NCI-H2171 (cell line): ENCODE measurements at places on chromosomes 2 and 18.

- DNase-seq, result no peak
These were observed 88.5 kb upstream of the UXS1 start for GRCh38 chr2:106282462-106283170.

DNA sequence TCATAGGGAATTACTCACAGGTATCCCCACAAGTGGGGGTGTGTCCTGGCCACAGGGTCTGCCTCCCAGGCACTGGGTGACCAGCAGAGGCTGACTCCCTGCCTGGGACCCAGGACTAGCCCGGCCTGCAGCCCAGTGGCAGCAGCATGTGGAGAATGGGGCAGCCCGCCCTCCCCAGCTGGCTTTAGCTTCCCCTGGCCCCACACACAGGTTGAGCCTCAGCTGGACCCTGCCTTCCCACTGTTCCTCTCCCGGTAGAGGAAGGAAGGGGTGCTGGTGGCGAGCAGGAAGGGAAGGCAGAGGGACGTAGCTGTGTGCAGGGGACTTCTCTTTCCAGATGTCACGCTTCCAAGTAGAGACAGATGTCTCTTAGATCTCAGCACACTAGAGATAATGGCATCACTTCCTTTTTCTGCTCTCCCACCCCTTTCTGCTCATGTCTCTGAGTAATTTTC, 51.4 kb downstream of the EMILIN2 start:
- no peak for DNase-seq

- DNase-seq, result no peak
These were observed 259.0 kb upstream of the ERBB4 start for GRCh38 chr2:212797484-212798205.

- DNase-seq, result no peak
These were observed 30.3 kb upstream of the IL1R1 start for GRCh38 chr2:102112271-102112670.

GRCh38 chr2:205770577-205770976, 88.3 kb downstream of the NRP2 start:
- DNase-seq, result peak; percentile 23

GRCh38 chr2:19038071-19039015, 320.1 kb downstream of the OSR1 start:
- DNase-seq, result no peak

DNA sequence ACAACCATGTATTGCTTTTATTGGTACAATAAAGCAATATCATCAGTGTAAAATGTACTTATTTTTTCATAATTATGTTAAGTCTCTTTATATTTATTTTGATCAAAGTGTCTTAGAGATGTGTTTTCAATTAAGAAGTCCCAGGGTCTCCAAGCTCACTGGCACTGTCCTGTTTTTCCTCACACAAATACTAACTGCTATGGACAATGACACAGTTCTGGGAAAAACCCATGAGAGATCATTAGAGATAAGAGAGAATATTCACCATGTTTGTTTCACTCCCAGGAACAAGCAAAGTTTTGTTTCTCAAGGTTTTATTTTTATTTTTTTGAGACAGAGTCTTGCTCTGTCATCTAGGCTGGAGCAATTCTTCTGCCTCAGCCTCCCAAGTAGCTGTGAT, 38.7 kb downstream of the E2F6 start:
- DNase-seq, result no peak

GRCh38 chr2:144890828-144891227, 370.9 kb upstream of the ZEB2 start:
- DNase-seq, result no peak

- no peak for DNase-seq
These were observed 54.4 kb downstream of the SLC4A3 start for GRCh38 chr2:219681694-219682300.

DNA sequence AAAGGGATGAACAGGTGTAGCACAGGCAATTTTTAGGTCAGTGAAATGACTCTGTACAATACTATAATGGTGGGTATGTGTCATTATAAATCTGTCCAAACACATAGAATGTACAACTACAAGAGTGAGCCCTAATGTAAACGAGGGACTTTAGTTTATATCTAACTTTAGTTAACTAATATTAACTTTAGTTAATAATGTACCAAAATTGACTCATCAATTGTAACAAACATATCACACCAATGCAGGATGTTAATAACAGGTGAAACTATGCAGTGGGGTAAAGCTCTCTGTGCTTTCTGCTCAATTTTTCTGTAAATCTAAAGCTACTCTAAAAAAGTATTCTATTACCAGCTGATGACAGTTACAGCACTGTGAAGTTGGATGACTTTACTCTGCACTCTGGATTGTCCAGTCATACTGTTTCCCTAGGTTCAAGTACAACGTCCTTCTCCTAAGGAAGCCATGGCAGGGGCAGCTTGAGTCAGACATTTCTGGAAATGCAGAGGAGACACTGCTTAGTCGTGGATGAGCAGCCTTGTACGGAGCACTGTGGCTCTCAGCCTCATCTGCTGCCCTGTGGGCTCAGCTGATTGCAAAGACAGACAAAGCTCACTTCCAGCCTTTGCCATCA, 26.1 kb downstream of the TGFA start:
- no peak for DNase-seq

GRCh38 chr18:68466672-68467071, 248.2 kb downstream of the TMX3 start:
- no peak for DNase-seq

DNA sequence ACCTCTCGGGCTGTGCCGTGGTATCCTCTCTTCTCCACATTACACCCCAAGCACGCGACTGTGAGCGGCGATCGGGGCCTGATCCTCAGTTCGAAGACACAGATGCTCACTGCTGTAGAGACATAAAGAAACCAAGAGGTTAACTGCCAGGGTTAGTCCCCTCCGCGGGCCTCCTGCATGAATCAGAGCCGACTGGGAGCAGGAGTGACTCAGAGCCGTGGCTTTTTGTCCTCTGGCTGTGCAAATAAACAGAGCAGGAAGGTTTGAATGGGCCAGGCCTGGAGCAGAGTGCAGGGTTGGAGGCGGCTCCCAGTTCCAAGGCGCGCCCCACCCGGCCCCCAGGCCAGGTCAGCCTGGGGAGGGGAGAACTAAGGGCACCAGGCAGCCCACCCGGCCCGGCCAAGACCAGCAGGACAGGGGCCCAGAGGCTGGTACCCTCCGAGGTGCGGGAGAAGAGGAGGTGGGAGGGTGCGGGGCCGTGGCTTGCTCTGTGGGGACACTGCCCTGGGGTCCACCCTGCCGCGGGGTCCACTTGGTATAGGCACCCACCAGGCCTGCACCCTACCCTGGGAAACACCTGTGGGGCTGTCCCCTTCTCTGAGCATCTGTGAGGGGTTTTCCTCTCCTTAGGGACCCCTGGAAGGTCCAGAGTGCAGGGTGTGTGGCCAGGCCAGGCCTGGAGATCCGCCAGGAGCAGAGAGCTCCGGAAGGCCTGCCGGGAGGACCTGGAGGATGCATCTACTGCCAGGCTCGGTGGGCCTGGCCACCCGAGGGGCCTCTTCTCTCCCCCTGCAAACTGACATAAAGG, 16.5 kb downstream of the TWIST2 start:
- no peak for DNase-seq

DNA sequence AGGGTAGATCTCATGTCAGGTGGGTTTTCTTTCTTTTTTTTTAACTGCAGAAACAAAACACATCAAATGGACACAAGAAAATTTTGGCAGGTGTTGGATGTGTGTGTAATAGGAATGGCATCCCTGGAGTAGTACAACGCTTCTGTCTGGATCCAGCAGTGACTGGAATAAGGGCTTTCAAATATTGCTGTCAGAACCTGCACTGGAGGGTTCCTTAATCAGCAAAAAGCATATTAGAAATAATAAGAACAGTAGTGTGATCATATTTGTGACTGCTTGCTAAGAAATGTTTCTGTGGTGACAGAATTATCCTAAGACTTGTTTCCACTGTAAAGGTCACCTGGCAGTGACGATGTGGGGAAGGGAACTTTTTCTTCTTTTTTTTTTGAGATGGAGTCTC, 30.8 kb downstream of the CREG2 start:
- DNase-seq, result no peak

- DNase-seq, result no peak
These were observed 16.1 kb downstream of the ADD2 start for GRCh38 chr2:70751881-70752280.

DNA sequence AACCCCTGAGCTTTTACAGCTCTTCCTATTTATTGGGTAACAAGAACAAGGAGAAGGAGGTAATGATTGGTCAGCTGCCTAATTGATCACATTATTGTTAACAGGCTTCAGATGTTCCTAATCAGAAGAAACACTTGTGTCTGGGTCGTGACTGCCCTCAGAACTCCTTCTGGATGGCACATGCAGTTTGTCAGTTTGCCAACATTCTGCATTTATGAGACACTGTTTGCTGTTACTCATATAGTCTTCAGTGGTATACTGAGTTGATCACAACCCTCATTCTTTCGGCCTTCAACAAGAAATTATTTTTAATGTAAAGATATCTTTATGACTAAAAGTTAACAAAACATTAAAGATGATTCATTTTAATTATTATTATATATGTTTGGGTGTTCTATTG, 95.7 kb upstream of the DOCK10 start:
- no peak for DNase-seq

DNA sequence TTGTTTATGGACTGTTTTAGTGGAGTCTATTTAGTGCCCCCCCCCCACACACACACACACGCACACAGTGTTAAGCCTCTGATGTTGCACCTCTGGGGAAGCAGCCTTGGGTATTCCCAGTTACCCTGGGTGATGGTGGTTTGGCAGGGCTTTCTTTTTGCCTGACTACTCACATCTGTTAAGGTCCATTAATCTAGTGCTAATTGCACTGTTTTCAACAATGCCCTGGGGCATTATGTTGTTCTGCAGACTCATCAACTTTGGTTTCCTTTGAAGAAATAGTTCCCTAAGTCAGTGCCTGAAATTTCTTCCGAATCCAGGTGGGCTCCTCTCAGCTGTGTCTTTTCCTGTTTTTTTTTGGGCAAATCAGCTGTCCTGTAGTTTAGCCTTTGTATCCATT, 34.7 kb downstream of the SPOPL start:
- DNase-seq, result peak; percentile 49

GRCh38 chr2:224354632-224355211, 47.2 kb downstream of the FAM124B start:
- DNase-seq, result no peak
